ENCODE measurements at places on chromosomes 3 and 15.

GRCh38 chr3:31462050-31462569, 70.6 kb upstream of the STT3B start:
- no peak for DNase-seq

GRCh38 chr3:37985637-37986320, 4.8 kb upstream of the VILL start:
- no peak for DNase-seq

DNA sequence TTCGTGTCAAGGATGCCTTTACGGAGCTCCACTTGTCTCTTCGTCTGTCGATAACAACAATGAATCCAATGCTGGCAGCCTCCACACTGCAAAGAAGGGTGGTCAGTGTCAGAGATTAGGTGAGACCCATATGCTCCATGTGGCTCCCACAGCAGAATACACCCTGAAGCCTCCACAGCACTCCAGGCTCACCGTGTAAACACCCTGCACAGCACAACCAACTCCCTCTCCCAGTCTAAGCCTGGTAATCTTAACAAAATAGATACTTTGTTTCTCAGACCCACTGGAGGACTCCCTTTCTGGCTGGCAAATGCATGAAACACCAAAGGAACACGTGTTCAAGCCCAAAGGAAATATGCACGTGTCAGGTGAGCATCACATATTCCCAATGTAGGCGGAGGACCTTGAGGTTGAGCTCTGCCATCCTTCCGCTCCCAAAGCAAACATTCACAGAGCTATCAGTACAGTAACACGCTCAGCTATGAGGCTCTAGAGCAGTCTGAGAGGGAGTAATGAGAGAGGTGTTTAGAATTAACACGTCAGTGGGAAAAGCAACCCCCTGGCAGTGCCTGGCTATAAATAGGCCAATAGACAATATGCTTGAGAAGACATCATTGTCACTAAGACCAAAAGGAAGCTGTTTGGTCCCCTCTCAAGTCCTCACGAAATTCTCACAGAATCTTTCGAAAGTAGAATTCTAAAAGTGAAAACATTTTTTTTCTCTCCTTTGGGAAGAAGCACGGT, 86.7 kb downstream of the MCF2L2 start:
- DNase-seq: no peak

DNA sequence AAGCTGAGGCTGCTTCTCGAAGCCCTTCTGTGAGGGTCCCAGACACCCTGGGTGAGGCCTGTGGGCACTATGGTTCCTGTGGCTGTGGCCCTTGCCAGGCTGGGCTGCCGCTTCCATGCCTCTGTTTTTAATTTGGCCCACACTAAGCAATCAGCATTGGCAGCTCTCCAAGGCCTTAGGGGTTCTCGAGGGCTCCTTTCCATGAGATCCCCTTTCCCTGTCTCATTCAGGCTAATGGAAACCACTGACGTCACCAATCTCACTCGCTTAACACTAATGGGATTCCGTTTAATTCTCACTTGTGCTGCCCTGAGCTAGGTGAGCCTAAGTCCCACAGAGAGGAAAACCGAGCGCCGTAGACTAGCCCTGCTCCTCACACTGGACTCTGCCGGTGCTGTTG, 60.2 kb upstream of the RAB6B start:
- no peak for DNase-seq

GRCh38 chr15:85704720-85705429, 89.8 kb downstream of the KLHL25 start:
- no peak for DNase-seq

DNA sequence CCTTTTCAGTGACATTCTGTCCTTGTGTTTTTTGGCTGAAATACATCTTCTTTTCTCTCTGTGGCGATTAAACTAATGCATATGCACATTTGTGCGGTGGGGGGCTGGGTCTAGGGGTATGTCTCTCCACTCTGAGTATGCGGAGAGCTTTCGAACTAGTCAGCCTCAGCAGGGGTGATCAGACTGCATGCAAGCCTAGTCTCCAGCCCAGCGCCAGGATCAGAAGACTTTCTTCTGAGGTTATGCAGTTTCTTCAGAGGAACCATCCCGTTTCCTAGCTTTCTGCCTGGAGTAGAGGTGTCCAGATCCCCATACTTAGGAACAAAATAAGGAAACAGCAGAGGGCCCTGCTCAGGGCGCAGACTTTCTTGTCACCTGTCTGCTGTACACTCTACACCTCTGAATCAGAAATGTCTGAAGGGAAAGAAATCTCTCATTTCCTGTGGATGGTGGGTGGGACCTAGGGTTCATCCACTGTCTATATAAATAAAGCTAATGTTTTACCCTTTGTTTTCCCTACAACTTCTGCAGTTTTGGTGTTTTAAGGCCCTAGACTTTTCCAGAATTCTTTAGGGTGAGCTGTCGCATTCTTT, 230.4 kb downstream of the ABHD5 start:
- no peak for DNase-seq

GRCh38 chr15:89768071-89768500, 8.0 kb upstream of the MESP2 start:
- peak; percentile 32 for DNase-seq

GRCh38 chr15:35618260-35619188, 72.6 kb upstream of the DPH6 start:
- DNase-seq: no peak

DNA sequence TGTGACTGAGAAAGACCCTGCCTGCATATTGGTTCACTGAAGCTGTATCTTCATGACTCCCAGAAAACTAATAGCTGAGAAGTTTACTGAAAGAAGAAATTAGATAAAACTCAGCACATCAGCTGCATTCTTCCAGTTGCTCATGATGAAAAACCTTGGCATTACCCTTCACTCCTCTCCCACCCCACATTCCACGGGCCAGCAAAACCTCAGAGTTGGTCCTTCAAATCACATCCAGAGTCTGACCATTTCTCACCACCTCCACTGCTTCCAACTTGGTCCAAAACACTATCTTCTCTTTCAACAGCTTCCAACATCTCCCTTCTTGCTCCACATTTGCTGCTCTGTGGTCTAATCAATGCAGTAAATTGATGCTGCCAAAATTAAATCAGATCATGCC, 97.1 kb downstream of the CD47 start:
- no peak for DNase-seq

DNA sequence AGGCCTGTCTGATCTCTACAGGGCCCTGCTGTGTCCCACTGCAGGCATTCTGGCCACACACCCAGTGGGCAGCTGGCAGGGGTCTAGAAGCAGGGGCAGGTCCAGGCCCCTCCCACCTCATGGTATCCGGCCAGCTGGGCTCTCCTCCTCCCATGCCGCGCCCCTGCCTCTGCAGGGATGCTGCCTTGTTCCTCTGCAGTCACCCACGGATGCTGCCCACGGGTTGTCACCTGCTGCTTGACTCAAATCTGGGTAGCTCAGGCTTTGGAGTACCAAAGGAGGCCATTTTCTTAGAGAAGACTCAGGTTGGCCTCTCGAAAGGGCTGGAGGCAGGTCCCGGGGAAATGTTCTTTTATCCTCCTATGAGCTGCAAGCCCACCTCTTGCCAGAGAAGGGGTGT, 25.0 kb downstream of the EFCAB12 start:
- no peak for DNase-seq

GRCh38 chr3:55988905-55989304, 479.4 kb downstream of the ERC2 start:
- no peak for DNase-seq

GRCh38 chr3:21188459-21188858, 562.6 kb downstream of the ZNF385D start:
- no peak for DNase-seq

GRCh38 chr15:61175024-61175423, 54.1 kb downstream of the RORA start:
- DNase-seq: no peak
